ENCODE measurements at places on chromosomes 16 and 17.

DNA sequence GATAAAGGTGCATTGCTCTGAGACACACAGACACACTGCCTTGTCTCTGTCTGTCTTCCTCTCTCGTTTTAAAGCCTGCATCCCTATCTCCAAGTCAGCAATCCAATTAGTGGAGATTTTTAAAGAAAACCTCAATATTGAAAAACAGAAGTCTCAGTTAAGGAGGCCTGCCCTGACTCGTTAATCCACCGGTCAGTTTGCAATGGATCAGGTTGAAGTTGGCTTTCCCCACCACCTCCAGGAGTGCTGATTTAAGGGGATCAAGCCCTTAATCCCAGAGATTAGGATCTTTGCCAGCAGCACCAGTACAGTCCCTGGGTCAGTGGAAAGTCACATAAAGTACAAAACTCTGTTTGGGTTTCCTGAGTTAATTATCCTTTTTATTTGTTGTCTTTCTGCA lies 271.1 kb upstream of the ASIC2 start:
- no peak for DNase-seq

DNA sequence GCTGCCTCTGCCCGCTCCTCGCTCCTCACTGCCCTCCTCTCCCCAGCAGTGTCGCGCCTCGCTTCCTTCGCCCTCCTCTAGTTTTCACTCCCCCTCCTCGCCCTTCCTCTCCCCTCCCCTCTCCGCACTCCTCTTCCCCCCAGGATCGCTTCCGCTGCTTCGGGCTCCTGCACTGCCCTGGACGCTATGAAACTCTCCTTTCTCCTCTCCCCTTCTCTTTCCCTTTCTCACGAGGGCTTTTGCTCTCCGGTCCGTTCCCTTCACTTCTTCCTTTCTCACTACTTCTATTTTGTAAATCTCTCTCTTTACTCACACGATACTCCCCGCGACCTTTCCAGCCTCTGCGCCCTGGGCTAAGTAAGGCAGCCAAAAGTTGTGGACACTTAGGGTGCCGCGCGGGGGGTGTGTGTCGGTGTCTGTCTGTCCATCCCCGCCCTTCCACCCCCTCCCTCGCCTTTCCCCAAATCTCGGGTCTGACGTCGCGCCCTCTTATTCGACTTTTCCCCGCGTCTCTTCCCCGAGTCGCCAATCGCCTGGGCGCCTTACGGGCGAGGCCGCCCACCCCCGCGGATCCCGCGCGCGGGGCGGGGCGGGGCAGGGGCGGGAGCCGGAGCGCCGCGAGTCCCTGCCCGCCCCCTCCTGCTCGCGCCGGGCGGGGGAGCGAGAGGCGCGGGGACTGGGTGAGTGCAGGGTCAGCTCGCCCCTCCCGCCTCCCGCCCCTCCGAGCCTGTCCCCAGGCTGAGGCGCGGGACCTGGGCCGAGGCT lies at the start of gene IRX3:
Gene IRX3, minus strand, starts transcription at position 422 of the 765 bp plus-strand sequence. CDS start 737 bp downstream, outside the sequence.
- DNase-seq, result no peak

GRCh38 chr16:58464916-58465731 lies 34.8 kb upstream of the NDRG4 start:
- DNase-seq, result no peak

DNA sequence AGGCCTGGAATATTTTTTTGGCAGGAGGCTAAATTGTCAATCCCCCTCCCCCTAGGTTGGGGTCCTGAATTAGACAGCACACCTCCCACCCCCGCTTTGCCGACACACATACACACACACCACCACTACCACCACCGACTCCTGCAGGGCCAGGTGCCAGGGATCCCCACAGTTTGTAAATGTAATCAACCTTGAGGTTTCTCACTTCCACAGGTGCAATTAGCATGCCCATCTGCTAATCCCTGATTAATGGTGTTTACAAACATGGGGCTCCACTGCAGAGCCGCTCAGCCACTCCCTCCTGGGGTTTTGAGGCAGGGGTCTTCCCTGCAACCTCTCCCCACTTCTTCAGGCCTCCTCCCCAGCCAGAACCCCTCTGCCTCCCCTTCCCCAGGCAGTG lies 11.8 kb downstream of the MRM1 start:
- no peak for DNase-seq

GRCh38 chr17:28925912-28926365 lies 23.1 kb upstream of the DHRS13 start:
- DNase-seq, result no peak

Data from stimulated activated CD4-positive, alpha-beta T cell treated with anti-CD3 and anti-CD28 coated beads, TNF-alpha, amount 100 ng/mL, for 4 hours (primary cell).